ENCODE measurements at places on chromosomes 12 and 14.

DNA sequence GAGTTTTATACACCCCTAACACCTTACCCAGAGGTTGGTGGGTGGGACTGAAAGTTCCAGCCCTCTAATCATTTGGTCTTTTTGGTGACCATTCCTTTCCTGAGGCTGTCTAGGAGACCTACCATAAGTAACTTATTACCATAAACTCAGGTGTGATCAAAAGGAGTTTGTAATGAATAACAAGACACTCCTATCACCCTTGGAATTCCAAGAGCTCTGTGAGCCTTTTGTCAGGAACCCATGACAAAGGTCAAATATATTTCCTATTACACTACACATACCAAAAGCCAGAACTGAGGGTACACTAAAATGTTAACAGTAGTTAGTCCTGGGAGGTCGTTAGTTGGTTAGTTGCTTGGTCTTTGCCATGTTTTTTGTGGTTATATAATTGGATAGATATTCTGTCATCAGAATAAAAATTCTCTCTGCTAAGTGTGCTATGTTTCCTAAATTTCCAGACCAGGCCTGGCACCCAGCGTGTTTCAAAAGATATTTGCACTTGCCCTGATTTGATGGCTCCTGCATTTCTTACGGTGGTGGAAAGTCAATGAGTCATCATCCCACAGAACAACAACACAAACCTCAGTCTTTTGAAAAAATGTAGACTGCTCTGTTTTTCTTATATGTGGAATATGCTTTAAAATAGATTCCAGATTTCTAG, 27.0 kb upstream of the AKAP5 start:
- DNase-seq: no peak

GRCh38 chr14:50230401-50230700, 1.0 kb downstream of the SOS2 start:
- DNase-seq: no peak

DNA sequence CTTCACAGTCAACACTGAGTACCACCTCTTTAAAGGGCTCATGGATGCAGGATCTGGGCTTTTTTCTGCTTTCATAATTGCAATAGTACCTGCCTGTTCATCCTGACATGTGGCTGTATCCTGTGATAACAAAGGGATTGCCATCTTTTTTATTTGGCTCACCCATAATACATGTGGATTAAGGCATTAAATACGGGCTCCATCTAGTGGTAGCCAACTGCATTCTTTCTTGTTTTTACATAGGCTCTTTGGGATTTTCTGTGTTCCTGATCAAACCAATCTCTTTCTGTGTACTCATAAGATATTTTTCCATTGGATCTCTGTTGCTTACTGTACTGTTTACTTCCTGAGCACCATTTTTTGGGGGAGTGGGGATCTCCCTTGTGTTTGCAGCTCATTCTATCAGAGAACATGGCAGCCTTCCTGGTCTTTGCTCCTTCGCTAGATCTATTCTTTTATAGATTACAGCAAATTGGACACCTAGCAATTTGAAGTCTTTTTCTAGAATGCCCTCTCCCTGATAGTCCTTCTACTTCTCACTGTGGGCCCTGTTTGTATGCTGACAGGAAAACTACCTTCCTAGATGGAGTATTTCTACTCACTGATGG, 723.4 kb upstream of the MDGA2 start:
- no peak for DNase-seq

DNA sequence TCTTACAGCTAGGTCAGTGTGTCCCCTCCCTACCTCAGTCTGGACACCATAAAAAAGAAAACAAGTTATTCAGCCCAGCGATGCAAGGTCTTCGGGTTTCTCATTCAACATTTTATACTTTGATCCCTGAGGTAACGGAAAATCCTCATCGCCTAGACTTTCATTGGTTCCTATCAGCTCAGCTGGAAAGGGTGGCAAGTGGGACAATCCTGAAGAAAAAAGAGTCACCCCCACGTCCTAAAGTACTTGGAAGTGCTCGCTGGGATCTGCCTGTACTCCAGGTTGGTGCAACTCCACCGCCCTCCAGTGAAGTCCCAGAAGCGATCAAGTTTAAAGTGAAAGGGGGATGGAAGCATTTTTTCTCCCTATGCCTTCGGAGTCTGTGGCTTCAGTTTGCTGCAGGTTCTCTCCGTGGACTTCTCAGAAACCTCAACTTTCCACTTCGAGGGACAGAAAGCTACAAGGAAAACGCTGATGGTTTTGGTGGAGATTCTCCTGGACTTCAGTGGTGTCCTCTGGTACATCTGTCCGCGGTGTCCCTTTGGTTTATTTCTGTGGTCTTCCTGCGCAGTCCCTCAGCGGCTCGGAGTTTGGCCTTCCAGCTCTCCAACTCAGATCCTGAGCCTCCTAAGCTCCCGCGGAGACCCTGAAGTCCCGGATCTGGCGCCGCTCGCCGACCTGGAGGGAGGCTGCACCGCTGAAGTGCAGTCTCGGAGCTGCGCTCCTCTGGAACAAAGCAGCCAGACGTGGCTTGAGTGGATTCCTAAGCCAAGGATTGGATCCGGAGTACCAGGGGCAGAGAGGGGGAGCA, 1.8 kb upstream of the LRFN5 start:
- peak; percentile 6 for DNase-seq

All from activated naive CD4-positive, alpha-beta T cell treated with anti-CD3 and anti-CD28 coated beads, Interleukin-2, amount 50 U/mL, for 16 hours (primary cell).